ENCODE measurements at places on chromosomes 7 and 10.

GRCh38 chr7:149544028-149544427 is 46.4 kb upstream of the ZNF746 start:
- no peak for DNase-seq

- DNase-seq: no peak
These were observed 9.9 kb downstream of the ZNF365 start for GRCh38 chr10:62384057-62384446.

- DNase-seq: no peak
These were observed 1.5 kb downstream of the ADCY1 start for GRCh38 chr7:45575501-45576248.

GRCh38 chr7:45585628-45586027 is 11.5 kb downstream of the ADCY1 start:
- DNase-seq: no peak

GRCh38 chr7:18913106-18913505 is 204.3 kb downstream of the TWIST1 start:
- DNase-seq: no peak

DNA sequence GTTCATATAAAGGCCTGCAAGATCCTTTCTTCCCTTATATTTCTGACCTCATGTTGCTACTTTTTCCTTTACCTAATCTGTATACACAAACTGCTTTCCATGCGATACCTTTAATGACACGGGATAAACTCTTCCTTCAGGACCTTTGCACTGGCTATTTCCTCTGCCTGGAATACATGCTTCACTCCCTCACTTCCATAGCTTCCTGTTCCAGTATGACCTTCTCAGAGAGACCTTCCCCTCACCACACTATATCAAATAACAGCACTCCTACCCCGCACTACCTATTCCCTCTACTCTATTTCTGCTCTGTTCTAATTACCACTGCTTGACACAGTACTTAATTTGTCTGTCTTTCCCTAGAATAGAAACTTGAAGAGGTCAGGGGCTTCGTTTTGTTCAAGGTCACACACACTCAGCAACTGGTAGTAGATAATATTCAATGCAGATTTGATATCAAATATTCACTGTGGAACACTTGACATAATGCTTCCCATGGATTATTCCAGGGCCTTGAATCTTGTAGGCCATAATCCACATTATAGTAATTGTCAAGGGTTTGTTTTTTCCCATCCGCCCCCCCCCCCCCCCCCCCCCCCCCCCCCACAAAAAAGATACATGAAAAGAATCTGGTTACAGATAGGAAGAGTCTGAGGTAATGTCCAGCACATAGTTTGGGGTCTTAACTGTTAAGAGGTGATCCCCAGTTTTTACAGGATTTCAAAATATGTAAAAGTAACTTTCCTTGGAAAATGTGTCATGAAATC is 11.1 kb downstream of the SYPL1 start:
- DNase-seq: no peak

GRCh38 chr10:98309366-98310355 is 41.7 kb upstream of the LOXL4 start:
- DNase-seq: no peak

DNA sequence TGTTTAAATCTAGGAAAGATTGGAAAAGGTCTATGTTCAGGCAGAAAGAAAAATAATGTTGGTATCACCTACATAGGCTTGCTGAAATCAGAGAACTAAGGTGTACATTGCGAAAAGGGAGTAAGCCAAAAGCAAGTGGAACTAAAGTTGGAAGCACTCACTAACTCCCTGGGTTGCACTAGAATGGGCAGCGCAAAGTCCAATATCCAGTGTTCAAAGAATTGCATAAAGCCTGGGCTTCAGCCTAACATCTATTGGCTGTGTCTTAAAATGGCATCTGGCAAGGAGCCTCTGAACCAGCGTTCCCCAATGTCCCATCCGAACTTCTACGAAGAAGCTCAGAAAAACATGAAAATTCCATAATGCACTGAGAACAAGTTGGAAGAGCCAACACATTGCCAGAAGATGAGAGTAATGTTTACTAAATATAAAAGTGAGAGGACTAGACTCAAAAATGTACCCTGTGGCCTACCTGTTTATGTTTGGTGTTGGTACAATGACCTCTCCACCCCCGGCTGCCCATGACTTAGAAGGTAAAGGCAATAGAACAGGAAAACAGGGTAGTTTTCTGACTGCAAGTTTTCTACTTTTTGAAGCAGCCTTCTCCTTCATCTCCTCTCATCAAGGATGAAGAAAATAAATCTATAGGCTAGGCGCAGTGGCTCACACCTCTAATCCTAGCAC is 275.9 kb upstream of the GHITM start:
- no peak for DNase-seq

DNA sequence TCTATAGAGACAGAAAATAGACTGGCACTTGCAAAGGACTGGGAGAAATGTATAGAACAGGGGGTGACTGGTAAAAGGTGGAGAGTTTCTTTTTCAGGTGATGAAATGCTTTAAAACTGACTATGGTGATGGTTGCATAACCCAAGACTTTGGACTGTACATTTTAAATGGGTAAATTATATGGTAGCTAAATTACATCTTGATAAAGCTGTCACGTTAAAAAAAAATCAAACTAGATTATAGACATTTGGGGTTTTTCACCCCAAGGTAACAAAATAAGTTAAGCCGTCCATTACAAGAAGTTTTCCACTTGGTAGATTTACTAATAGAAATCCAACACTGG is 24.0 kb downstream of the TMEM209 start:
- DNase-seq: no peak

GRCh38 chr7:130733931-130734814 is at the start of gene KLF14:
TSS of gene KLF14 (minus strand) at chr7:130734207. CDS start at chr7:130734033, 174 bp downstream.
- no peak for DNase-seq

DNA sequence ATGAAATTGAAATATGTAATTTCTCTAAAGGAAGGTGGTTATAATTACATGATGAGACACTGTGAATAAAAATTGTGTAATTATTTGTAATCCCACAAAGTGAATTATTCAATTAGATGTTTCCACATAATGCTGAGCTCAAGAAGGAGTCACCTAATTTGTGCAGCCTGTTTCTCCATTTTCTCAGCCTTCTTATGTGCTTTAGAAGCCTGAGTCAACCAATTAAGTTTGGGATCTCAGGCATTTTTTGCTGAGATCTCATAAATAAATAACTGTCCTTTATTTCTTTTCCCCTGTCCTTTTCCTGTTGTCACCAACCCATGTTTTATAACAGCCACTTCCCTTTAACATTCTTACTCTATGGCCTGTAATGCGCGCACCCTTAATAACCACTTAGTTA is 506.5 kb upstream of the SEMA3D start:
- DNase-seq: no peak

GRCh38 chr7:158549616-158550393 is 37.8 kb downstream of the PTPRN2 start:
- no peak for DNase-seq

DNA sequence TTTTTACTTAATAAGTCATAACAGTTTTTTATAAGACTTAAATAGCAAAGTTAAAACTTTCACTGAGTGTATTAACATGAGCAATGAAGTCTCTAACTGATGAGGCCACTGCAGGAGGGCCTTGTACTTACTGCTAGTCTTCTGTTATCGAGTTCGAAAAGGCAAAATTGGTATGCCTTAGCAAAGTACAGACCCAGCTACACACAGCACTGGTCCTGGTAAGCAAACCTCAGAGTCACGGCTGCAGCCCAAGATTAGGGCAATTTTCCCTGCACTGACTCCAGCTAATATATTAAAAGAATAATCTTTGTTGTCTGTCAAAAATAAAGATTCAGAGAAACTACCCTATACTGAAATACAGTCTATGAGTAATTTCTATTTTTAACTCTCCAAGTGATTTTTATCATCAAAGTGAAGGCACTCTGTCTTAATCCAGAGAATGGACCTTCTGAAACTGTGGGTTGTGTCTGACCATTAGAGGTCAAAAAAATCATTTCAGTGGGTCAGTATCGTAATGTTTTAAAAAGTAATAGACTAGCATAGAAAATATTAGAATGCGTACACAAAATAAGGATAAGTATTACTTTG is 85.7 kb downstream of the HBP1 start:
- DNase-seq: no peak

GRCh38 chr10:44809647-44810046 is 101.5 kb upstream of the TMEM72 start:
- no peak for DNase-seq
